ENCODE measurements at places on chromosomes 1 and 21.

DNA sequence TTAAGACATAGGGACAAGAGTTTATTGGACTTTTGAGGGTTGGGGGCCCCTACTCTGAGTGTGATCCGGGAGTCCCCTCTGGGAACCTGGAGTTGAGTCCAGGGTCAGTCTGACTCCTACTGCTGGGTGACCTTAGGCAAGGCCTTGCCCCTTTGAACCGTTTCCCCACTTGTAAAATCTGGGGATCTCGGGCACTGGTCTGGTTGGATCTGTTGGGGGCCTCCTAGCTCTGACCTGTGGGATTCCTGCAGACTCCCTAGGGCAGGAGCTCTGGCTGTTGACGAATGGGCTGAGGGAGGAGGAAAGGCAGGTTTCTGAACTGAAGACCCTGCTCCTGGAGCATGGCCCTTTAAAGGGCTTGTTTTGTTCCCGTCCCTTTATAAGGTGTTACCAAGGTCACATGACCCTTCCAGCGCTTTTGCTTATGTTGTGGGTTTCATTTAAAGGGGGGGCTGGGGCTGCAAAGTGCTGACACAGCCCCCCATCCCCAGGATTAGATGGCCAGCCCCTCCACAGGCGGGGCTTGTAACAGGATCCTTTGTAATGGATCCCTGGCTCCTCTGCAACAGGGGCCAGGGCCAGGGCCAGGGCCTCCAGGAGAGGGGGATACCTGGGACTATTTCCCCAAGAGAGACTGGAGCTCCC is 50.7 kb downstream of the YARS1 start:
- no peak for DNase-seq

- DNase-seq, result no peak
Measured at GRCh38 chr1:85321237-85321964, 45.0 kb upstream of the BCL10 start.

- DNase-seq, result no peak
Measured at GRCh38 chr21:40717028-40717427, 129.9 kb downstream of the DSCAM start.

DNA sequence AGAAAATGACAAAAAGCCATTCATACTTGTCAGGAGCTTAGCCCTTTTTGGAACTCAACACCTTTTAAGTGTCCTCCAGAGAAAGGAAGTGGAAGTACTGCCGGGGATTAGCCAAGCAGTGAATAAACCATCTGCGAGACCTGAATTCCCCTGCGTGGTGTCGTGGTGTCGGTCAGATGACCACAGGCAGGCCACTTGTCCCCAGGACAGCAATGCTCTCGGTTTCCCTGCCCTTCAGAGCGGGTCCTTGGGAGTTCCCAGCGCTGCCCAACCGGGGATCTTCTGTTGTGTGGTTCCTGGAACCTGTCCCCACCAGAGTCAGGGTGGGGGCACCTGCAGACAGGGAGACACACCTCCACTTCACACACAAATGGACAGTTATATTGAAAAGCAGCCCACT is 9.2 kb downstream of the GPR157 start:
- DNase-seq, result no peak

- peak; percentile 60 for DNase-seq
Measured at GRCh38 chr21:16588433-16588860, 858.7 kb downstream of the USP25 start.

GRCh38 chr1:183630748-183631147 is 4.8 kb downstream of the ARPC5 start:
- DNase-seq, result no peak

DNA sequence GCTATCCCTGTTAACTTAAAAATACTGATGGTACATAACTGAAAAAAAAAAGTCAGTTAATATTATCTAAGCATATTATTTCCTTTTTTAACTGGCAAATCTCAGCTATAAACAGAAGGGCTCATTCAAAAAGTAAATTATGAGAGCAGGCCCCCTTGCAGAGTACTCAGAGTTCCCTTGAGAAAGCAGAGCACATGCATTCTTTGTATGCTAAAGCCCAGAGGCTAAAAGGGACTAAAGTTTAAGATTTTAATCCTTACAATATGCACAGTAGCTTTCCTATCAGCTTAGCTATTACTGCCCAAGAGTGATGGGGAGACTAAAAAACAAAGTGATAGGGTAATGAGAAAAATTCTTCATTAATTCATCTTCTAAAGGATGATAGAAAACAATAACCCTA is 18.5 kb downstream of the SLC16A1 start:
- no peak for DNase-seq

- DNase-seq, result no peak
Measured at GRCh38 chr1:12179111-12179519, 12.3 kb downstream of the TNFRSF1B start.

GRCh38 chr1:183687546-183688304 is 34.6 kb upstream of the APOBEC4 start:
- no peak for DNase-seq

DNA sequence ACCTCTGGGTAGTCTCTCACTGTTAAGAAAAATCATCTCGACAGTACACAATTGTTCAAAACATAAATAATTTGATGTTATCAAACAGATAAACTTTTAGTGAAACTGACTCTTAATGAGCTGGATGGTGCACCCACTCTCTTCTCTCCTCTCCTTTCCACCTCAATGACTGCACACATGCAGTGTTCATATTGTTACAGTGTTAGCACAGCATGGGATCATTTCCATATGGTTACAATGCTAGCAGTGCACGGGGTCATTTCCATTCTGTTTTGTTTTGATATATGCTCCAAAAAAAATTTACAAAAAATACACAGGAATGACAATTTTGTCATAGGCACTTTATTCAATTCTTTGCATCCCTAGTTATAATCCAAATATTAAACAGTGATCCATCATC is 26.4 kb upstream of the RNF187 start:
- no peak for DNase-seq

DNA sequence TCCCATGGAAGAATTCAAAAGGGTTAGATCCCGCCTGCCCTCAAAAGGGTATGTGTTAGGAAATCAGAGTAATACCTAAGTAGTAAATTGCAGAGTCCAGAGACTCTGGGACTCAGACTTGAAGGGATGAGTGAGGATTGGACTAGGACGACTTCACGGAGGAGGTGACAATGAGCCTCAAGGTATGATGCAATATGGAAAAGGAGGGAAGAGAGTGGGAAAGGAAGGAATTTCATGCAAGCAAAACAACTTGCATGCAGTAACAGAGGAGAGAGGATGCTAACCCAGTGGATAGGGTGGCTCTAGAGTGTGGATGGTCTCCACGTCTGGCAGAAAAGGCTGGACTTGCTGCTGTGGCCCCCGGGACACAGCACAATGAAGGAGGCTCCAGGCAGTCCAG is 4.8 kb downstream of the CAPN2 start:
- no peak for DNase-seq

- no peak for DNase-seq
Measured at GRCh38 chr21:23804866-23805265, 1802.4 kb downstream of the MRPL39 start.

DNA sequence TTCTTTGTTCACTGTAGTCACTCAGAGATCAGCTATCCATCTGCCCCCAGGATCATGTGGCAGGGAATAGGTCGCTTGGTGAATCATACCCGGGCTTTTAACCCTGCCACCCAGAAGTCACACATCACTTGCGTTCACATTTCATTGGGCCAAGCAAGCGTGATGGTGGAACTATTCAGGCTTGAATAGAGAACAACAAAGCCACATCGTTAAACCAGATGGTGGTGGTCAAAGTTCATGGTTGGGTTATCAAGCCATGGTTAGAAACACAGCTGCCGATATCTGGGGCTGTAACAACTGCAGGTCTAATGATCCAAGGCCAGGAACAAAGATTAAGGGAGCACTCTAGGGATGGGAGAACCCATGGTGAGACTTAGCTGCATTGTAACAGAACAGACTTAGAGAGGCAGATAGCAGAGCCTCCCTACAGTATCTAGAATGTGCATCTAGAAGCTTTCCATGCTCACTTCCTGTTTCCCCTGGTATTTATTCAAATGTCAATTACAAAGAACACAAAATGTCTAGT is 40.0 kb upstream of the PTPRC start:
- no peak for DNase-seq

GRCh38 chr21:17468698-17469097 is 44.1 kb upstream of the CXADR start:
- DNase-seq, result no peak

DNA sequence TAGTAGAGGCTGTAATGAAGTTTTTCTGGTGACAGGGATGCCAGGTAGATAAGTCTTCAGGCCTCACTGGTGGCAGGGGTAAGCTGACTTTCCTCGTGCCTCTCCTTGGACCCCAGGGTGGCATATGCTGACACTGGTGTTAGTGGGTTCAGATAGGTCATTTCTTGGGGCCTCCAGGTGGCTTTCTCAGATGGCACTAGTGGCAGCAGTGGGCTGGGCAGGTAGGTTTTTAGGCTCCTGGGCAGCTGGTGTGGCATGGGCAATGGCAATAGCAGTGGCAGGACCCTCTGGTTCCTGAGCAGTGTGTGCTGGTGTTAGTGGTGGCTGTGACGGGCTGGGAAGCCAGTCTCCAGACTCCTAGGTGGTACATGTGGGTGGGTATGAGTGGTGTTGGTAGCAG is 140.3 kb downstream of the PTBP2 start:
- no peak for DNase-seq

GRCh38 chr1:36464605-36465393 is 615 bp upstream of the MRPS15 start:
- no peak for DNase-seq

DNA sequence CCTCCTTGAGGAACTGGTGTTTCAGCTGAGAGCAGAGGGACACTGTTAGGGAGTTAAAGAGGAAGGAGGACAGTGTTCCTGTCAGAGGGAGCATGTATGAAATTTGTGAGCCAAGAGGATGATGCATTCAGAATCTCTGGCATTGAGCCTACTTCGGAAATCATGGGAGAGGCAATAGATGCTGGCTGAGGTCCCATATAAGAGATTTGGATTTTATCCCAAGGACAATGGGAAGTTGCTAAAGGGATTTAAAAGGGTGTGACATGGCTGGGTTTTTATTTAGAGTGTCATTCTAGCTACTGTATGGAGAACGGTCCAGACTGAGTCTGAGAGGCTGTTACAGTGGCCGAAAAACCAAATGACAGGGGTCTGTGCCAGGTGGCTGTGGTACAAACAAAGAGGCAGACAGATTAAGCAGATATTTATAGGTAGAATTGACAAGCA is 403.2 kb upstream of the B3GALT2 start:
- no peak for DNase-seq

GRCh38 chr1:63836830-63837229 is 63.0 kb downstream of the ROR1 start:
- DNase-seq, result no peak

- DNase-seq, result no peak
Measured at GRCh38 chr1:87115891-87116290, 201.5 kb downstream of the HS2ST1 start.

DNA sequence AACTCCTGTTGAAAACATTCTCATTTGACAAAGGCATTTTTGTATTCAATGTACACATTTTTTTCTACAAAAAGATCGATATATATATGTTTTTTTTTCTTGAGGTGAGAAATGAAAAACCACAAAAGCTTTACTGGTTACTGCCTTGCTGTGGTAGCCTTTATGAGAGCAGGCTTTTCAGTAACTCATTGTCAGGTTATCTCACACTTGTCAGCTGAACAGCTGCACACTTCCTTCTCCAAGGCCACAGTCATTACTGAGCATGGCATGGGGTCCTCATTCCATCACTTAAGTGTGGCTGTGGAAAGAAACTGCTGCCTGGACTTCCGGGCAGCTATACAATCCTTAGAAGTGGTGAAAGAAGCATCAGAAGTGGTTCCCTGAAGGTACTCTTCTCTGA is 169.3 kb upstream of the ZP4 start:
- DNase-seq, result no peak

DNA sequence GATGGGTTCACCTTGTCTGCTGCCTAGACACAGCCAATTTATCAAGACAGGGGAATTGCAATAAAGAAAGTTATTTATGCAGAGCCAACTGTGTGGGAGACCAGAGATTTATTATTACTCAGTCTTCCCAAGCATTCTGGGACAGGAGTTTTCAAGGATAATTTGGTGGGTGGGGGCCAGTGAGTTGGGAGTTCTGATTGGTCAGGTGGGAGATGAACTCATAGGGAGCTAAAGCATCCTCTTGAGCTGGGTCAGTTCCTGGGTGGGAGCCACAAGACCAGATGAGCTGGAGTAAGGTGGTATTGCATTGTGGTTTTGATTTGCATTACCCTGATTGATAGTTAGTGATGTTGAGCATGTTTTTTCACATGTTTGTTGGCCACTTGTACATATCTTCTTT is 86.1 kb downstream of the PRKAB2 start:
- no peak for DNase-seq

DNA sequence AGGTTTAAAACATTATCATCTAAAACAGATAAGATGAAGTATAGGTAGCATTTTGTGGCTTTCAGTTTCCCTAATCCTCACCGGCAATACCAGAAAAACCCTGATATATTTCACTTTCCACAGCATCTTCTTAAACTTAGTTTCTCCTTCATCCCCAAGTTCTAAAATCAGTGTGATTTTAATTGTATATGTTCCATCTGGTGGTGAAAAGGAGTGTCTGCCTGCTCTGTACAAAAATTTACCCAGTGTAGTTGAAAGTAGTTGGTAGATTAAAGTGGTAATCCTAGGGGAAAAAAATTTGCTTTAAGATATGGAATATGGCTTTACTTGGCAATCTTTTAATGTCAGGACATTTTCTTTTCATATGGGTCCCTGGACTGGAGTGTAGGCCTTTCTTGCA is 74.3 kb downstream of the CEP350 start:
- no peak for DNase-seq

DNA sequence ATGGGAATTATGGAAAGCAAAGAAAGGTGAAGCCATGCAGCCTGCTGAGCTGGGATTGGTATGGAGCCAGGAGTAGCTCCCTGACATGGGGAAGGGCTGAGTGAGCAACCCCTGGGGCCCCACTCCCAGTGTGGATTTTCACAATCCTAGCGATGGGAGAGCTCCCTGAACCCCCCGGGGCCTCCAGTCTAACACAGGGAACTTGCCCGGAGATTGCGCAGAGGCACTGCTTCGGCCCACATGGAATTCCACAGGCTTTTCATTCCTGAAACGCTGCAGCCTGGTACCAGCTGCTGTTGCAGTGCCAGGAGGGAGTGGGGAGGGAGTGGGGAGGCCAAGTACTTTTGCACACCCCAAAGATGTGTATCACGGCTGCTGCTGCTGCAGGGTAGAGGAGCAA is 110.4 kb upstream of the C21orf91 start:
- DNase-seq, result no peak

- DNase-seq, result no peak
Measured at GRCh38 chr21:27171707-27172106, 204.8 kb upstream of the ADAMTS5 start.

DNA sequence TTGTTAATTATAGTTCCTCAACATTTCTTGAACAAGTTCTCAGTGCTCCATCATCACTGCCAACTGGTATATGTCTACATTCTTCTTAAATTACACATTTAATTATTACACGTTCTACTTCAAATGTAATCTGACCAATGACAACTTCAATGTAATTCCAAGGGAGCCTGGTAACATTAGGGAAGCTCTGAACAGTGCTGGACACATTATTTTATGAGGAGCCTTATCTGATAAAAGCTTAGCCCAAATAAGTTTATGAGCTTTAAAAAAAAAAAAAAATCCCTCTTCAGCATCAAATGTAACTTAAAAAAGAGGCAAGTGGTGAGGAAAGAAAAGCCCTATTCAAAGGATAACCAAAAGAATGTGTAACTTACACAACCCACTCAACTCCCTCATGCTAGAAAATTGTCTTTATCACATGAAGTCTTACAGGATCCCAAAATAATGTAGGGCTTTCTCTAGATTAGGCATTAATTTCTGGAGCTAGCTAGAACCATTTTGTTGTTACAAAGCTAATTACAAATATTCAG is 35.2 kb upstream of the ABCA4 start:
- no peak for DNase-seq
